ENCODE measurements at places on chromosomes 2 and 18.

DNA sequence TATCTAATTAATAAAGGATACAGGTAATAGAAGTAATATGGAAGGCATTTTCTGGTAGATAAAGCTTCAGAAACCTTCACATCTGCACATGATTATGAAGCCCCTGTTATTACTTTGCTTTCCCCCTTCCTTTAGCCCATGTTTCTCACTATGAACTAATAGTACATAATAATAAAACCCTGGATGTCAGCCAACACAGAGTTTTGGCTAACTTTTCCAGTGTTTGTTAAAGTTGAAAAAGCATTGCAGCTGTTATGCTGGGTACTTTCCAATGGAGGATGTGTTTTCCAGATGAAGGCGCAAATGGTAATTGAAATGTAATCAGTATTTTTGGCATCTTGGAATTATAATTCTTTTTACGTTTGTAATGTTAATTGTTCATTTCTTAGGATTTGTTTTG, 43.5 kb downstream of the SPTBN1 start:
- no peak for DNase-seq

DNA sequence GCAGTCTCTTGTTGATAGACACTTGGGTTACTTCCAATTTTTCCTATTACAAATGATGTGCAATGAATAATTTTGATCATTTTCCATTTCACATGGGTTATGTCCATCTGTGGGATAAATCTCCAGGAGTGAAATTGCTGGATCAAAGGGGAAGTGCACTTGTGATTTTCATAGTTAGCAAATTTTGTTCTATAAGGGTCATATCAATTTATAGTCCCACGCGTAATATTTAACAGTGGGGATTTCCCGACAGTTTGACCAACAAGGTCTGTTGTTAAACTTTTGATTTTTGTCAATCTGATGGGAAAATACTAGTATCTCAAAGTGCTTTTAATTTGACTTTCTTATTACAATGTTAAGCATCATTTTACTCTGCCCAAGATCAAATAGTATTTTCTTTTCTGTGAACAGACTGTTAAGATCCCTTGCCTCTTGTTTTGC, 8.3 kb downstream of the IL1B start:
- no peak for DNase-seq

GRCh38 chr2:96701636-96702035, 38.2 kb downstream of the LMAN2L start:
- no peak for DNase-seq

DNA sequence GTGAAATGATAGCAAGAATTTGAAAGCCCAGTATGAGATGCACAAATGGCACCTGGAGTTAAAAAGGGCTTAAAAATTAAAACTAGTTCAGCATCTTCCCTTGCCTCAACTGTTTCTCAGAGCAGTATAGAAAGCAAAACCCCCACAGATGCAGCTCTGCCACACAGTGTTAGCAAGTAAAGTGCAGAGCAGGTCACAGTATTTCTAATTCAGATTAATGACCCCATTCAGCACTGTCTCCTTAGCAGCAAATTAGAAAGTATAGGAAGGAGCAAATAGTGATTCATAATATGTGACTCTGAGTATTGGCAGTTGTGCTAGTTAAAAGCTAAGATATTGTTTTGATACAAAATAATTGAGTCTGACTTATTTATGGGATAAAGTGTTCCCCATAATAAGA, 73.8 kb upstream of the CCDC85A start:
- no peak for DNase-seq

Data from AG04450 (cell line).